AG10803 (cell line): ENCODE measurements at places on chromosomes 4 and X.

- no peak for DNase-seq
These were observed 28.9 kb downstream of the TENM3 start for GRCh38 chr4:182272151-182272550.

- DNase-seq, result no peak
These were observed 29.5 kb upstream of the ZCCHC13 start for GRCh38 chrX:74274516-74274915.

DNA sequence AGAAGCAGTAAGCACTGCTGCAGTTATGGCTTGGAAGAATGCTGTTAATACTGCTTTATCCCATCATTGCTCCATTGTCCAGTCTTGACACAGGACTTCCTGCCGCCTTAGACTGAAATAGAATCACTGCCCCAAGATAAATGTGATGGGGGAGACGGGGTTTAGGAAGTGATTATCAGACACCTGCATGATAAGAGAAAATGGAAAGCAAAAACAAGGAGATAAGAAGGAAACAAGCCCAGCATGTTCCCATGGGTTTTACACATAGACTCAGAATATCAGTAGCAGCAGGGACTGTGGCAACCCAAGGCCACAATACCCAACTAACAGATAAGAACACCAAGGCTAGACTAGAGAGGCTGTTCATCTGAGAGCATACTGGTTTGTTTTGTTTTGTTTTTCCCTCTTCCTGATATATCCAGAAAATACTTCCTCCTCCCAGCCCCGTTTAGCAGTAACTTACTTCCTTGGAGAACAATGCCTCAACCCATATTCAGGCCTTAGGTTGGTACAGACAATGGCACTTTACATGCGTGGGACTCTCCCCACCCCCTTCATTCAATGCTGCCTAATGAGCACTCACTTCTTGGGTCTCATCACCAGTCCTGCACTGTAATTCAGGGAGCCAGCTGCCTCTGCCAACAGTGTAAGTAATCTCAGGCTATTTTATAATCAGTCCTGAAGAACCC, 232.6 kb downstream of the CBR4 start:
- DNase-seq, result no peak

DNA sequence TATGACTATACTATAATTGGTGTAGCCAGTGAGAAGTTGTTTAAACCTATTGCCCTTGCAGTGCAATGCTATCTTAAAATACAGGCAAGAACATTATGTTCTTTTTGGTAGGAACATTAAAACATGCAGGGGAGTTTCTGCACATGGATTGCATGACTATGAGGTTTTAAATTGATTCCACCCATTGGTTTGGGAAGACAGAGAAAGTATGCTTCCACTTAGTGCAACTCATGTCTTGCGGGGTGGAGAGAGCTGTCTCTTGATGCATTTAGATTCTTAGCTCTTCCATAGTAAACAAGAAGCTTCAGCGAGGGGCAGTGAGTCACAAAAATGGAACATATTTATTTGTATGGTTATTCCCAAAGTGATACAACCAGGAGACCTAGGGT, 39.5 kb upstream of the RASL11B start:
- DNase-seq, result peak; percentile 89

DNA sequence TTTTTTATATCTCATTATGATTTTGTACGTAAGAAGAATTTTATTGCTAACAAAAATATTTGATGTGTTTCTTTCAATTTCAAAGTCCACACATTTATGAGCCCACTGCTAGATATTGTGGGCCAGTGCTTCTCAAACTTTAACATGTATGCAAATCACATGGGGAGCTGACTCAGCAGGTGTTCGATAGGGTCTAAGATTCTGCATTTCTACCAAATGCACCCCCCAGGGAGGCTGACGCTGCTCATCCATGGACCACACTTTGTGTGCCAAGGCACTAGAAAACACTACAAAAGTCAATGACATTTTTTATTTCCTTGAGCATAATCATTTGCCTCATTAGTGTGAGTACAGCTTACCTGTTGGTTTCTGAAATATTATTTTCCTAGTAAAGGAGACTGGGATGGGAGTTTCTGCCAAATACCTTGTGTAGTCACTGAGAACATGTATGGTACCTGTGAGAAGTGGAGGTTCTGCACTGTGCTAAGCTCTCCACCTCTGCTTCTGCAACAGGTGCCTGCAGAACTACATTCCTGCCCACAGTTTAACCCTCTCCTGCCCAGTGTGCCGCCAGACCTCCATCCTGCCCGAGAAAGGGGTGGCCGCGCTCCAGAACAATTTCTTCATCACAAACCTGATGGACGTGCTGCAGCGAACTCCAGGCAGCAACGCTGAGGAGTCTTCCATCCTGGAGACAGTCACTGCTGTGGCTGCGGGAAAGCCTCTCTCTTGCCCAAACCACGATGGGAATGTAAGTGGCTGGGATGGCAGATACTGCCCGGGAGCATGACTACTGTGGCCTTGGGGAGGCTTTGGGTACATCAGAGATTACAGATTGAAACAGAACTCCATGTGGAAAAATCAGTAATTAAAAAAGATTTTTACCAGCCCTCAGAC, 68.9 kb upstream of the MND1 start:
- DNase-seq, result no peak

DNA sequence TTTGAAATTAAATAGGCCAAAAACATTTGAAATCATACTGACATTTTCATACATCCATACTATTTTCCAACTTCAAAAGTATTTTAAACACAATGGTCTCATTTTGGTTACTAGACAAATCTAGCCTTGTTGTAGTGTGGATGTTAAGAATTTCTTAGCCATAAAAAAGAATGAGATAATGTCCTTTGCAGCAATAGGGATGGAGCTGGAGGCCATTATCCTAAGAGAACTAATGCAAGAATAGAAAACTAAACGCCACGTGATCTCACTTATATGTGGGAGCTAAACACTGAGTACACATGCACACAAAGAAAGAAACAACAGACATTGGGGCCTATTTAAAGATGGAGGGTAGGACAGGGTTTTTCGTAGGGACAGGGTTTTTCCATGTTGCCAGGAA, 153.8 kb downstream of the CCSER1 start:
- DNase-seq, result no peak

- peak; percentile 19 for DNase-seq
These were observed 29.3 kb upstream of the MYOZ2 start for GRCh38 chr4:119106036-119107000.

GRCh38 chrX:149720021-149720689, 8.3 kb downstream of the MAGEA11 start:
- DNase-seq, result no peak

DNA sequence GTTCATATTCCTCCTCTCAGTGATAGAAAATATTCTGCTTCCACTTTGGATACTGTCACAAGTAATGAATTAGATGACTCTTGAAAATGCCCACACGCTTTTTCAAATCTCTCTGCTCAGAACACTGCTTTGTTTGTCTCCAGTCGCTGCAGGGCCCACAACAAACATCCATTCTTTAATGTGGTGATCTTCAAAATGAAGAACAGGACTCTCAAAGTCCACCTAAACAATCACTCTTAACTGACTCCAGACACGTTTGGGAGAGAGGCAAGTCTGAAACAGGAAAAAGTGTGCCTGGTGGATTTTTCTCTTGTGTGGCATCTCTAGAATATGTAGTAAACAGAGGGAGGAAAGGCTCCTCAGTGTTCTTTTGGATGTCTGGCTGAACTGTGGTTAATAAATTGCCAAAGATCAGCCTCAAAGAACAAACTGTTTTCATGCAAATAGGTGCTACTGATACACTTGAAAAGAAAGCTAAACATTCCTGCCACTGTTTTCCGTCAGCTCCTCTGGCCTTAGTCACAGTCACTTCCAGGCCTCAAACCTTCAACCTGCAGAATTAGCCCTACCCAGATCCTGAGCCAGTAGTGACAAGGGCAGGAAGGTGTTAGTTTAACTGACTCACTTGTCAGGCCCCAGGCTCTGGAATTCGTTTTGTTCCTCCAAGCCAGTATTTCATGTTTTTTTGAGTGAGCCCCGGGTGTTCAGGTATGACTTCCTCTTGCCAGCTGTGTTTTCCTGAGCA, 259.6 kb upstream of the GPC4 start:
- DNase-seq, result no peak

- no peak for DNase-seq
These were observed 7.2 kb upstream of the CCNG2 start for GRCh38 chr4:77149789-77150188.

- peak; percentile 54 for DNase-seq
These were observed 93.8 kb downstream of the PDGFRA start for GRCh38 chr4:54322818-54323417.

DNA sequence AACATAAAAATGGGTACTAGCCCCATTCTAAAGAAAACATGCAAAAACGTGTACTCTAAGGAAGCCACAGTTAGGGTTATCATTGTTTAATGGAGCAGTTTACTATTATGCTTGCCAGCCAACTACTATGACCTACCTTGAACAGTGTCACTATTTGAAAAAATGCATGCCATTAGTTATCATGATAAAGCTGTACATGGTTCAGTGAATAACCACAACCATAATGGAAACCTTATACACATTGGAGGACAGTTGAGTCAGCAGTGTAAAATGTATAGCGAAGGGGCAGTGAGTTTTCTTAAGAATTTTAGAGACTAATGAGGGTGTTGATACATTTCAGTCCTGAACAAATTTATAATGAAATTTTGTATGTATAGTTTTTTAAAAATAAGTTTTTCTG, 381.9 kb downstream of the GRXCR1 start:
- DNase-seq, result no peak

GRCh38 chr4:102696758-102697157, 64.0 kb downstream of the MANBA start:
- peak; percentile 17 for DNase-seq

GRCh38 chrX:11733614-11734013, 24.4 kb upstream of the MSL3 start:
- no peak for DNase-seq

GRCh38 chr4:185716141-185716551, 95.8 kb downstream of the SORBS2 start:
- DNase-seq, result no peak

DNA sequence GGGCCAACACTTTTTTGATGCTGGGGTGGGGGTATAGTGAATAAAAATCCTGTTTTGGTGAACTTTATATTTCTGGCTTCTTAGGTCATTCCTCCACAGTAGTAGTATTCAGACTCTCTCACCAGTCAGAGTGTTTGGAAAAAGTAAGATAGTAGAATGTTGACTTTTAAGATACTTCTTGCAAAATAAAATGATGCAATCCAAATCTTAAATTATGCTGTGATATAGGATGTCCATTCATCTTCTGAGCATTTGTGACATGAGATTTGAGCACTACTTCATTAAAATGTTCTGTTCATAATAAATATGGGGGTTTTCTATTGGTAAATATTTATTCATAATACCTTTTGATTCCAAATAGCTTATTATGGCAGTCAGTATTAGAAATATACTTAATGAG, 70.1 kb downstream of the BMP2K start:
- no peak for DNase-seq

GRCh38 chr4:67915400-67915966, 31.7 kb upstream of the TMPRSS11D start:
- DNase-seq, result no peak

DNA sequence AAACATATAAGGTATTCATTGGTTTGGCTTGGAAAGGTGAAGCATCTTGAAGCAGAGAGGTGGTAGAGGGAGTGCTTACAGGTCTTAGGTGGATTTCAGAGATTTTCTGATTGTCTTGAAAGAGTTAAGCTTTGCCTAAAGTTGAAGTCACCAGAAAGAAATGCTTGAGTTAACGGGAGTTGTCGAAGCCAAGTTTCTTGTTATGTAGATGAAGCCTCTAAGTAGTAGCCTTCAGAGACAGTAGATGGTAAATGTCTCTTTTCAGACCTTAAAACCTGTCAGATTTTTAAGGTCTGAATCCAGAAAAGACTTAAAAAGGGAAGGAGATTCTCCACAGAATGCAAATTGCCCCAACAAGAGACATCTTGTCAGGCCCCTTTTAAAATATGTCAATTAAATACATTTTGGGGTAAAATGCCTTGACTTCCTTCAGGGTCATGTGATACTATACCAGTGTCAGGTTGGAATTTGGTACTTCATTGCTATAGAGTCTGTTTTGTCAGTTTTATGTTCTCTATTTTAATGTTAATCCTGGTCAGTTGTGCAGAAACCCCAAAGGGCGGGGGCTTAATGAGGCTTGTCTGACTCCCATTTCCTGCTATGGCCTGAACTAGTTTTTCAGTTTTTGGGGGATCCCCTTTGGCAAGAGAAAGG, 81.0 kb downstream of the PCDH18 start:
- DNase-seq, result no peak

DNA sequence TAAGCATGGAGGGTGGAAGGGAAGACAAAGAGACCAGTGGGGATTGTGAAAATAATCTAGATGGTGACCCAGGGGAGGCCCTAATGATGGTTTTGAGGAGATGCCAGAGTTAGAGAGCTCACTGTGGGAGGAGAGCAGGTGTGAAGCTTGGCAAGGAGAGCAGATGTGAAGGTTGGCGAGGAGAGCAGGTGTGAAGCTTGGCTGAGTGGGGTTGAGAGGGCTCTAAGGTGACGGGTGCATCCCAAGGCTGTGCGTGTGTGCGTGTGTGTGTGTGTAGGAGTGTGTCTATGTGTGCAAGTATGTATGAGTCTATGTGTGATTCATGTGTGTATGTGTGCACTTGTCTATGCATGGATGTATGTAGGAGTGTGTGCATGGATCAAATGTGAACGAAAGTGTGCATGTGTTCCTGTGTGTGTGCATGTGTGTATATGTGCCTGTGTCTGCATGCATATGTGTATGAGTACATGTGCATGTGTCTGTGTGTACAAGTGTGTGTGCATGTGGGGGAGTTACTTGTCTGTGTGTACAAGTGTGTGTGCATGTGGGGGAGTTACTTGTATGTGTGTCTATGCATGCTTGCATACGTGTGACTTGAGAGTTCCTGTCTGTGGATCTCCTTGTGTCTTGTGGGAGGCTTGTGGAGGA, 72.0 kb downstream of the EVC start:
- DNase-seq, result no peak

- peak; percentile 71 for DNase-seq
These were observed 1.2 kb upstream of the MORF4L2 start for GRCh38 chrX:103687696-103688201.

DNA sequence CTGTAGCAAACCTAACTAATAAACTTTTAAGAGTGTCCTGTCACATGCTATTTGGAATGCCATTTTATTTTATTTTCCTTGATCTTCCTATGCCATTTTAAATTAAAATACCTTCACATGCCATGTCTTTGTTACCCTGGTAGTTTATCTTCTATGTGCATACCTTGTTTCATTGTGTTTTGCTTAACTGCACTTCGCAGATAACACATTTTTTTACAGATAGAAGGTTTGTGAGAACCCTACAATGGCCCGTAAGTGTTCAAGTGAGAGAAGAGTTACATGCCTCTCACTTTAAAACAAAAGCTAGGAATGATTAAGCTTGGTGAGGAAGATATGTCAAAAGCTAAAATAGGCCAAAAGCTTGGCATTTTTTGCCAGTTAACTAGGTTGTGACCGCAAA, 744.1 kb downstream of the STIM2 start:
- no peak for DNase-seq

- DNase-seq, result no peak
These were observed 7.8 kb downstream of the WWC2 start for GRCh38 chr4:183106839-183107238.

- no peak for DNase-seq
These were observed 95.9 kb downstream of the SYTL5 start for GRCh38 chrX:38102240-38102639.

GRCh38 chrX:22177950-22178515, 94.7 kb upstream of the CBLL2 start:
- DNase-seq, result no peak
